Progenitor cell of endocrine pancreas (in vitro differentiated cells): ENCODE measurements at places on chromosomes 12 and 14.
A peak's percentile ranks its signal among the peaks of the same experiment; 100 is the strongest.

DNA sequence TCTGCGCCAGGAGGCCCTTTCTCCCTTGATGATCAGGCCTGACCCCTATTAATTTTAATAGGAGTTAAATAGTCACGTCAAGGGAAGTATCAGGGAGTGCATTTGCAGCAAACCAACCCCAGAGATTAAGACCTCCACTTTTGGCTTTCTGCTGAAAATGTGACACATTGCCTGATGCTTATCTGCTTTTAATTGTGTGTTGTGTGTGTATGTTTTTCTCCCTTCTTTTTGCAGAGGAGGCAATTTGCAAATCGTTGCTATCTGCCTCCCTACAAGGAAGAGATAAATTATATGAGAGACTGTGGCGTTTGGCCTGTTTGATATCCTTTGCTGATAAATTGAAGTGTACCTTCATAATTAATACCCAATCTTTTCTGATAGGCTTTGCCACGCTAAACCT is 822.9 kb downstream of the VRK1 start:
- DNase-seq = no peak

DNA sequence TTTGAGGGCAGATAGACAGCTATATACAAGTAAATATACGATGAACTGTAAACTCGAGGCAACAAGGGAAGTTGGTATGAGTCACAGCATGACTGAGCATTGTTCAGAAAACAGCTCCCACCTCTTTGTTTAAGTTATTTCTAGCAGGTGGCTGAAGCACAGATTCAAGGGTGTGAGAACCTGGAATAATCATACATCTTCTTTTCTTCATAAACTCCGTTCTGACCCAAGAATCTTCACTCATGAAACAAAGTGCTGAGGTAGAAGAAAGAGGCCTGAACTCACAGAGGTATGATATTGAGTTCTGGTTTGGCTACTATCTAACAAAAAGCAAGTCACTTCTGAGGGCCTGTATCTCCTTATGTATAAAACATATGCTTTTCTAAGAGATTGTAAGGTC is 364.1 kb upstream of the KITLG start:
- no peak for DNase-seq

GRCh38 chr14:26702721-26703230 is 104.9 kb upstream of the NOVA1 start:
- no peak for DNase-seq

- DNase-seq = no peak
Measured at GRCh38 chr14:65170768-65171507, 68.6 kb upstream of the MAX start.

DNA sequence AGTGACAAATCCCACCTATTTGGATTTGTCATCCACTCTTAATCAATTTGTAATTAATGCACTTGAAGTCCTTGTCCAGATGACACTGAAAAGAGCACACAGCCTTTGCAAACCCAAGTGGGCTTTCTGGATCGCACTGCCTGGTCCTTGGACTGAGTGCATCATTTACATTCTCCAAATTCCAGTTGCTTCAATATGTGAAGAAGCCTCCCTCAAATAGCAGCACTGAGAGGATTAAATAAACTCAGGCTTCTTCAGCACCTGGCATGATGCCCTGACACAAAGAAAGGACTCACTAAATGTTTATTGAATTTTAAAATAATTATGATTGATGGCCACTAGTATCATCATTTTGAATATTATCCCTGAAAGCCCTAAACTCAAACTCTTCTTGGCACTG is 496.5 kb downstream of the VRK1 start:
- DNase-seq = no peak

GRCh38 chr12:131671276-131671675 is 39.6 kb upstream of the SFSWAP start:
- no peak for DNase-seq

DNA sequence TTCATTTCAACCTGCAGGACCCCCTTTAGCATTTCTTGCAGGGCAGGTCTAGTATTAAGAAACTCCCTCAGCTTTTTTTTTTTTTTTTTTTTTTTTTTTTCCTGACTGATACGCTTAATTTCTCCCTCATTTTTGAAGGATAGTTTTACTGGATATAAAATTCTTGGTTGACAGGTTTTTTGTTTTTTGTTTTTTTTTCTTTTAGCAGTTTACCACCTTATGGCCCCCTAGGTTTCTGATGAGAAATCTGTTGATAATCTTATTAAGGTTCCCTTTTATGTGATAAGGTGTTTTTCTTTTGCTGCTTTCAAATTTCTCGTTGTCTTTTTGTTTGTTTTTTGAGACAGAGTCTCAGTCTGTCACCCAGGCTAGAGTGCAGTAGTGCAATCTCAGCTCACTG is 66.5 kb downstream of the BORCS5 start:
- DNase-seq = no peak

- DNase-seq = no peak
Measured at GRCh38 chr12:68891141-68891540, 41.8 kb downstream of the CPM start.

- no peak for DNase-seq
Measured at GRCh38 chr14:73630009-73630780, 14.6 kb upstream of the DNAL1 start.

- no peak for DNase-seq
Measured at GRCh38 chr12:29320295-29321085, 60.5 kb downstream of the ERGIC2 start.

DNA sequence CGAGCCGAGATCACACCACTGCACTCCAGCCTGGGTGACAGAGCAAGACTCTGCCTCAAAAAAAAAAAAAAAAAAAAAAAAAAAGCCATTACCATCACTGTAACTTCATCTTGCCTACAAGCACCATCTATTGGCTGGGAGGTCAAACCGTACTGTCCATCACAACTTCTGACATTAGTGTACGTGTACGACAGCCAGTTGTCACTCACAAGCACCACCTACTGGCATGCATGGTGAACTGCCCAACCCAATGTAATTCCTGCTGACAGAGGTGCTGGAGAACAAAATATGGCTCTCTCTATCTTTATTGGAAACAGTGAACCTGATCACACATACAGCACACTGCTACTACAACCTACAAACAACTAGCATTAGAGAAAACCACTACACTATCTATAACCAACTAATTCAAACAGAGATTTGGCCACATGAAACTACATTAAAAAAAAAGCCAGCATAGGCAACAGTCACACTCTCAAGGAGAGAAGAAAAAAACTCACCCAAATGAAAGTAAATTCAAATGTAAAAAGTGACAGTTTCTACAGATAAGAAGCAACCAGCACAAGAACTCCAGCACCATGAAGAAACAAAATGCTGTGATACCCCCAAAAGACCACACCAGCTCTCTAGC is 82.3 kb downstream of the PUS7L start:
- no peak for DNase-seq

GRCh38 chr12:45705404-45705803 is 24.1 kb upstream of the ARID2 start:
- no peak for DNase-seq

DNA sequence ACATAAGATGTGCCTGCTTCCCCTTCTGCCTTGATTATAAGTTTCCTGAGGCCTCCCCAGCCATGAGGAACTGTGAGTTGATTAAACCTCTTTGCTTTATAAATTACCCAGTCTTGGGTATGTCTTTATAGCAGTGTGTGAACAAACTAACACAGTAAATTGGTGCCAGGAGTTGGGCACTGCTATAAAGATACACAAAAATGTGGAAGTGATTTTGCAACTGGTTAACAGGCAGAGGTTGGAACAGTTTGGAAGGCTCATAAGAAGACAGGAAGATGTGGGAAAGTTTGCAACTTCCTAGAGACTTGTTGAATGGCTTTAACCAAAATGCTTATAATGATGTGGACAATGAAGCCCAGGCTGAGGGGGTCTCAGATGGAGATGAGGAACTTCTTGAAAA is 264.1 kb downstream of the DACT1 start:
- DNase-seq = no peak

DNA sequence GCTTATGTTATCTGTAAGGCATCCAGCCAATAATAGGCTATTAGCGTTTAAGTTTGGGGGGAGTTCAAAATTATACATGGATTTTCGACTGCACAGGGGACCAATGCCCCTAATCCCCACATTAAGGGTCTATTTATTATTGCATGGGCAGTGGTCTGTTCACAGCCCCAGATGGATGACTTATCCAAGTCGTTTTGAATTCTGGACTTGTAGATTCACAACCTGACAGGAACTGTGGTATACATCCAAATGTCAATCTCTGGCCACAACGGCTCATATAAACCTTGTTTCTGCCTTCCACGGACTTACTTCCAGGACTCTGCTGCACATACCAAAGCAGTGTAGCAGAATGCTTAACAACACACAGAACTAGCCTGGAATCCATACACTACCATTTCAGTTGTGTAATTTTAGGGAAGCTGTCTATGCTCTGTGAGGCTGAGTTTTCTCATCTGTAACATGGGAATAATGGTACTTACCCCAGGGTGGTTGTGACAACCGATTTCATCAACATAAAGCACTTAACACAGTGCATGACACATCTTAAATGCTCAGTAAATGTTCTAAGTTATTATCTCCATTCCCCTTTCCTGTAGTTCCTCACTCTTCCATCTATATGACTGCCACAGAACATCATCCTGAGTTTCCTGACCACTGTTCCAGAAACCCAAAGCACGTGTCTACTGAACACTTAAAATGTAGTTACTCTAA is 3.7 kb downstream of the DDX24 start:
- no peak for DNase-seq

GRCh38 chr12:3218228-3219171 is 141.3 kb downstream of the TSPAN9 start:
- DNase-seq = no peak

DNA sequence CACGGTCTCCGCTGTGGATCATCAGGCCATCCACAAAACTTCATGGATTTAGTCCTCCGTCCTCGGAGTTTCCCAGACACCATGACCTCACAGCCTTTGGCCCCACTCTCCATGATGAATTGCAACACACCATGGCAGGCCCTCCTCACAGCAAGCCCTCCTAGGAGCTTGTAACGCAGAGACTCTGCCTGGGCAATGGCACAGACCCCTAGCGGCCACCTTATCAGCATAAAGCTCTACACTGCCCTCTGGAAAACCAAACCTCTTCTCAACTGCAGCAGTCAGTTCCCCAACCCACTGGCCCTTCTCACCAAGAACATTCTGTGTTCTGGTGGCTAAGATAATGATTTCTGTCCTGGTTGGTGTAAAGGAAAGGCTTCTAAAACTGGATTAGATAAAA is 238.4 kb upstream of the USP15 start:
- DNase-seq = no peak

- DNase-seq = peak; percentile 29
Measured at GRCh38 chr12:102964872-102965271, 7.4 kb downstream of the ASCL1 start.

DNA sequence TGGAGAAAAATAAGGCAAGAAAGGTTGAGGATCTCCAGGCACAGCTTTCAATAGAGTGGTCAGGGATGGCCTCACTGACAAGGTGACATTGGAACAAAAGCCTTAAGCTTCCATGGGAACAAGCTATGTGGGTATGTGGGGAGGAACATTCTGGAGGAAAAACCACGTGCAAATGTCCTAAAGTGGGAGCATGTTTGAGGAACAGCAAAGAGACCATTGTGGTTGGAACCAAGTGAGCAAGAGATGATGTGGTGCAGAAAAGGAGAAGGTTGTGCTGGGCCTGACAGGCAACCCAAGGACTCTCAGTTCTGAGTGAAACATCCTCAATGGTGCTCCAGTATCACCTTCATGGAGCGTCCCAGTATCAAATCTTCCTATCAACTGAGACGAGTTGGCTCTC is 184.0 kb downstream of the CAND1 start:
- no peak for DNase-seq

DNA sequence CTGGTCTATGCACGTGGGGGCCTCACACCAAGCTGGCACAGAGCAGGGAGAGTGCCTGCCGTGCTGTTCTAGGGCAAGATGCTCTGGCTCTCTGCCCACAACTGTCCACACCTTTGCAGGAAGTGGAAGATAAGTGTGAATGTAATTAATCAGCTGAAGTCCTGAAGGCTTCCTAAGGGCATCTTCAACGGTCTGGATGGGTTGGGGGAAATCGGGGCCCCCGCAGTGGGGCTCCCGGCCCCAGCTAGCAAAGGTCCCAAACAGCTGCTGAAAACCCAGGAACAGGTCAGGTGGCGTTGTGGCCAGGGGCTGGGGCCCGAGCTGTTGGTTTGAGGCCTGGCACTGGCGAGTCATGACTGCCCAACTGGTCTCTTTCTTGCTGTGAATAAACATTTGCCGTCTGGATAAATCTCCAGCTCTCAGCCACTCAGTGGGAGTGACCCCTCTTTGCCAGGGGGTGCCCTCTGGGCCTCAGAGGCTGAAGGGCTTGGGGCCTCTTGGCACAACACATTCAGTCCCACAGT is 6.7 kb upstream of the SLC25A29 start:
- no peak for DNase-seq

GRCh38 chr12:31832740-31833729 is 104.2 kb upstream of the AMN1 start:
- no peak for DNase-seq

GRCh38 chr12:6632026-6632983 is 3.5 kb downstream of the LPAR5 start:
- no peak for DNase-seq

DNA sequence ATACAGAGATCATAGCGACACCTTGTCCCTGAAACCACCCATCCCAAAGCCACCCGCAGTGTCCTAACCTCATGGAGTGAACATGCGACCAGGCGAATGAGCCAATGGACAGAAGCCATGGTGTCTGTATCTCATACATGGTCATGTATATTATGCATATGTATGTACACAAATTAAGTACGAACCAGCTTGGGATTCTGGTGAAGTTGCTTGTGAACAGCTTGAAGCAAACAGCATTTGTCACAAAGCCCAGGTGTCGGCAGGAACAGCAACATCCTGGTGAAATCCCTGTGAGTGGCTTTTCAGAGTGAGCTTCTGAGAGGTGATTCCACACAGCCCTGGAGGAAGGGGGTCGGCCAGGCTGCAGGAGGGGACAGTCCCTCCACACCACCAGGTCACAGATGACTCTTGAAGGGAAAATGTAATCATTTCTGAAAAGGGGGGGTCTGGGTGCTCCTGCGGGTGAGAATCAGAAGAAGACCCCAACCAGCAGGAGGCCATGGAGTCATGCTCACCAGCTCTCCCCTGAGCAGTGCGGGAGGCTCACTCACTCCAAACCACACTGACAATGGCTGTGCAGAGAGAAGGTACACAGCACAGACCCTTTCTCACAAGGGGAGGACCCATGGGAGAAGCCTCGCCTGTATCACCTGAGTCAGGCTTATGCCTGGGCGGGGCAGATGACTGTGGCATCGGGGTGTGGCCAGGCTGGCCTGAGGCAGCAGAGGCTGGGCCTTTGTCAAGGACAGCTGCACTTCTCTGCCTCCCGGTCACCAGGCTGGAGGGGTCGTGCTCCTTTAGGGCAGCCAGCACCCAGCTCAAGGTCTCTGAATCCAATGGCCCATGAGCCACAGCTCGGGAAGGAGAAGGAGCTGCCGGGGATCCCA is 14.3 kb downstream of the CHGA start:
- no peak for DNase-seq

- no peak for DNase-seq
Measured at GRCh38 chr14:79861111-79861510, 350.2 kb downstream of the DIO2 start.

DNA sequence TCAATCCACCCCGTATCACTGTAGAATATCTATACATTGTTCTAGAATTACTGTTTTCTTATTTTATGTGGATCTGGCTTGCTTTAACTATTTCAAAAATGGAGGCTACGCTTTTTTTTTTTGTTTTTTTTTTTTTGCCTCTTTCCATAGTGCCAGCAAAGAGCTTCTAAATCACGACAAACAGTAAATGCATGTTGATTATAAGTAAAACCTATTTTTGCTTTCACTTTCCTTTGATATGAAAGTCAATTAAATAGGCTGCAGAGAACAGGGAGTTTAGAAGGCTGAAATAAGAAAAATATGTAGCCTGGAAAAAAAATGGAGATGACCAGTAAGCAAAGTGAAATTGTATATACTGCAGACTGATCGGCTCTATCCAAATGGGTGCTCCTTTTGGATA is 112.3 kb upstream of the AMIGO2 start:
- DNase-seq = no peak
